Hematopoietic multipotent progenitor cell treated with erythropoietin and hydrocortisone succinate and interleukin-3 and kit ligand, for 8 days (in vitro differentiated cells): ENCODE measurements at places on chromosomes 5 and 9.
A peak's percentile ranks its signal among the peaks of the same experiment; 100 is the strongest.

- no peak for DNase-seq
Measured at GRCh38 chr9:34579104-34579807, 10.3 kb downstream of the CNTFR start.

DNA sequence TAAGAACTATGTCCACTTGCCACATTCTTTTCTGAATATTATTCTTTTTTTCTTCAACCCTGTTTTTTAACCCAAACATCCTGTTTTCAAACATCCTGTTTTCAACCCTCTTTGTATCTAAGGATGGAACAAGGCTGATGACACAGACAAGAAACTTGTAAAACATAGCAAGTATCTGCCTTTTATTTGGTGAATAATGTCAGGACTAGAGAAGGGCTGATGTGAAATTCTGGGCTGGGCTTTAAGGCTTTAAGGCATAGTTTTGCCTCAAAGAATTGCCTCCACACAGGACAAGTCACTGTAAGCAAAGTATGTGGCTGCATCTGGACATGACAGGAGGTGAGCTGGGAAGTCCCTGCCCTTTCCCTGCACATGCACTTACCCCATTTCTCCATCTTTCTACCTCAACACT, 42.5 kb upstream of the RIC1 start:
- DNase-seq, result no peak

- no peak for DNase-seq
Measured at GRCh38 chr9:109973336-109973735, 193.3 kb downstream of the PALM2AKAP2 start.

- peak; percentile 32 for DNase-seq
Measured at GRCh38 chr5:32217886-32218396, 43.8 kb upstream of the GOLPH3 start.

DNA sequence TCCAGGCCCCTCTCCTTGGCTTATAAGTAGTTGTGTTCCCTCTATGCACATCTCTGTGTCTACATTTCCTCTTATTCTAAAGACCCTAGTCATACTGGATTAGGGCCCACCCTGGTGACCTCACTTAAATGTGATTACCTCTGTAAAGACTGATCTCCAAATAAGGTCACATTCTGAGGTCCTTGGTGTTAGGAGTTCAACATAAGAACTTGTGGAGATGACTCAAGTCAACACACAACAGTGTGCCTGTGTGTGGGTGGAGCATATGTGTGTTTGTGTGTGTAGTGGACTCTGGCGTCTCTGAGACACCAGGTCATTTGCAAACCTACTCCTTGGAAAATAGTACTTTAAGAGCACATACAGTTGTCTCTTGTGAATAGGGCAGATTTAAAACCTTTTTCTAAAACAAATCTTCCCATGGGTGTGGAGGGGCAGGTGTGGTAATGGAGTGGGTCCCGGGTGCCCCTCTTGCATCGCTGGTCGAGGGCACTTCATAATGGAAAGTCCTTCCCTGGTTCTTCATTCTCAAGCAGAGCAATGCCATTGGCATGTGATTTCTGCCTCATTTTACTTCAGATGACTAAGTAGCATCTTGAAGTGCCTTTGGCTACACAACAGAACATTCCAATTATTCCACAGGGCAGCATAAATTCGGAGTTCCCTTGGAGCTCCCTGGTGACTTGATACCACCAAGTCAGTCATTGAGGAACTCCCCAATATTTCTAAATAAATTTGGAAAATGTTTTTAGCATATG, 84.4 kb downstream of the C9orf152 start:
- no peak for DNase-seq
